Erythroblast (primary cell): ENCODE measurements at places on chromosomes 6 and 20.

DNA sequence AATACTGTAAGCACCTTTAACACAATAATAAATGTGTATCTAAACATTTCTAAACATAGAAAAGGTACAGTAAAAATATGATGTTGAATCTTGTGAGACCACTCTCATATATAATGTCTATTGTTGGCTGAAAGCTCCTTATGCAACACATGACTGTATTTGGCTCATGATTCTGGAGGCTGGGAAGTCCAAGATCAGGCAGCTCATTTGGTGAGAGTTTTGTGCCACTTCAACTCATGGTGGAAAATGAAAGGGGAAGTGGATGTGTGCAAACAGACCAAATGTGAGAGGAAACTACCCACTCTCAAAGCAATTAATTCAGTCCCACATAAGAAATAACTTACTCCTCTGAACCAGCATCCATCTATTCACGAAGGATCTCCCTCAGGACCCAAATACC, 257.7 kb upstream of the OPRM1 start:
- no peak for DNase-seq

DNA sequence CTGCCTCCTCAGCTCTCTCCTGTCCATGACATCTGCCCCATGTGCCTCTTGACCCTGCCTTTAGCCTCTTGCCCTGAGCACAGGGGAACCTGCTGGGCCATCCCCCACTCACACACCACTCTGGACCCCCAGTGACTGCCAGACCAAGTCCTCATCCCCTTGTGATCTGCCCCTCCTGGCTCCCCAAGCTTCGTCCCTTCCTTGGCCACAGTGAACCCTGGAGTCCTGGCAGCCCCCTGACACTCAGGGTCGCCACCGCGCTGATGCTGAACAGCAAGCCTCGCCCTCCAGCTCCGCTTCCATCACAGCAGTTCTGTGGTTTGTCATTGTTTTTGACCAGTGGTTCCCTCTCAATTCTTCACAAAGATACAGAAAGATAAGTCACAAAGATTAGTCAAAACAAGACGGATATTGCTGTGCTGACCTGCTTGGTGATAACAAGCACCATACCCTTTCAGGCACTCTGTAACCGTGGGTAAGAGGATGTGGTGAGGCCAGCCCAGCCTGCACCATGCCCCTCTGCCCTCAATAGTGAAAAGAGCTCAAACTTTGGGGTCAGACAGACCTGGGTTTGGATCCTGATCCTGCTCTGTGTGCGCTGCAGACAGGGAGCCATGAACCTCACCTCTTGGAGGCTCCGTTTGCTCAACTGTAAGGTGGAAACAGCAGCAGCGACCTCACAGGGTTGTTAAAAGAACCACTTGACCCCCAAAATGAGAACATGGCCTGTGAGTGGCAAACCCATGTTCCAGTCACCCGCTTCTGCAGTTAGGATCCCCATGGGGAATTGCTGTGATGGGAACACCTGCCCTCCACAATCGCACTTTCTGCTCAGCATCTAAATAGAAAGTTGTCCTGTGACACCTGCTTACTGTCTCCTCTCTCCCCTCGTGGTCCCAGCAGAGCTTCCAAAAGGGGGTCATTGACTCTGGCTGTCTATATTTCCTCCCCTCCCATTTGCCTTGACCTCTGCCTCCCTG, 114.5 kb downstream of the TOX2 start:
- DNase-seq: no peak

DNA sequence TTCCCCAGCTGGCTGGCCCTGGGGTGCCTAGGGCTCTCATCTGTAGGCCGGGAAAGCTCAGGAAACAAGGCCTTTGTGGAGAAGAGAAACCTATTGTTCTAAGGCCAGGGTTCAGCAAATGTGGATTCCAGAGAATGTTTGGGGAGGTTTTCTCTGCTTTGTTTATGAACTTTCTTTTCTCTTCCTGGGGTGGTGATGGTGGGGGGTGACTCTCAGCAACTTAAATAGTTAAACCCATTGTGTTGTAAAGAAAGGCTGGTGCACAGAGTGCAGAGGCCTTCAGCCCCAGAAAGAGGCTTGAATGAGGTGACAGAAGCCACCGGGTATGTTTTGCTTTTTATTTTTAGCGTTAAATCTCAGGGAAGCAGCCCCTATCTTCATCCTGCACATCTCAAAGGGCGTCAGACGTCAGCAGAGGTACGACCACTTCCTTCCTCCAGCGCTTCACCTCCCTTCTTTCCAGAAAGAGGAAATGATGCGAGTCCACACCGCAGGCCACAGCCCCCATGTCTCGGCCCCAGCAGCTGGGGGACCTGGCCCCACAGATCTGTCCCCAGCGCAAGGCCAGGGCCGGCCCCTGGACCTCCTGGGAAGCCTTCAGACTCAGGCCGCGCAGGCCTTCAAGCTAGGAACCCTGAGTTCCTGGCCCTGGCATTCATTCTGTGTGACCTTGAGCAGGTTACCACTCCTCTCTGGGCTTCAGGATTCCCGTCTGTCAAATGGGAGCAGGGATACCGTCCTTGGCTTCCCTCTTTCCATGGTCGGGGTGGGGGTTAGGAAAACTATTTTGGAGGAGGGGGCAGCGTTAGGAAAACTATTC, 605 bp upstream of the PPP1R16B start:
- DNase-seq: no peak

DNA sequence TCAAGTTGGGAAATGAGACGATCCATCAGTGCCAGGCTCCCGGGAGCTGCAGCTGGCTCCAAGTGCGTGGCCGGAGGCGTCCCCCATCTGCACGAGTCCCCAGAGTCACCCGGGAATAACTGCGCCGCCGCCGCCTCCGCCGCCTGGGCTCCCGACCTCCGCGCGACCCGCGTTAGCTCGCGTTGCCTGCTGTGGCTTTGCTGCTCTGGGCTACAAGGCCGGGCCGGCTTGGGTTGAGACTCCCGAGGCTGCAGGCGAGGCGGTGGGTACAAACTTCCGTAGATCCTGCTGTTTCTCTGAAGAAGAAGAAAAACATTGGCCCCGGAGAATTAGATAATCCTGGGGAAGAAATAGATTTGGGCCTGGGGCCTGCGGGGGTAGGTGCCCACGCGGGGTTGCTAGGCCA, 7.4 kb upstream of the LAMP5 start:
- no peak for DNase-seq

DNA sequence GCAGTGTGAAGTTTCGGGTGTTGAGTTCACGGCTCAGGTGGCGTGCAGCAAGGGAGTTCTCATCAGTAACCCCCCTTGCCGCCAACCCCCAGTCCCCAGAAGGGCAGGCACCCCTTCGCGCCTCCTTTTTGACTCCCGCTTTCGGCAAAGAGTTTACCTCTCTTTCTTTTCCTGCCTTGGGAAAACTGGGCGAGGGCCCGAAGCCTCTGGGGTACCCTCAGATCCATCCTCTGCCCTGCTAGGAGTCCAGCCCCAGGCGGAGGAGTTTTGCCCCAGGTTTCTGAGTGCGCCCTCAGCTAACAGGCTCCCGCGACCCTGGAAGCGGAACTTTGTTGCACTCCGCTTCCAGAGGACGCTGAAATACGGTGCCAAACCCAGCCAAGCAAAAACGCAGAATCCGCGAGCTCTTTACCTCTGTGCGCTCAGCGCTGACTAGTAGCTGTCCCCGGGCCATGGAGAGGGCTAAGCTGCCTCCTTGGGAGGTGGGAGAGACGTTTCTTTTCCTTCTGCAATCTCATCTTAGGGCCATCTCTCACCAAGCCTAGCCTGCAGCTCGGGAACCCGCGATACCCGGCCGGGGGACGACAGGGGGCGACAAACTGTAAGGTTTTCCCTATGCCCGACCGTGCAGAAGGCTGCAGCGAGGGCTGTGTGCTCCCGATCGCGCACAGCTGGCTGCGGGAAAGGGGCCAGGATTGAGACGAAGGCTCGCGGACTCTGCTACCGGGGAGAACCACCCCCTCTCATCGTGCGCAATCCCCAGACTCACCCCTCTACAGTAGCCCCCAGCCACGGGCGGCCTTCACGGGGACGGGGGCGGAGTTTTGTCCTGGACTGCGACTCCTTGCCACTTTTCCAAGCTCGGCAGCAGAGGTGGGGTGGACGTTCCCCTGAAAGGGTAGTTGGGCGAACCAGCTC, 2.7 kb upstream of the PAX1 start:
- peak; percentile 17 for DNase-seq

GRCh38 chr20:33862709-33863403, 51.7 kb downstream of the CHMP4B start:
- peak; percentile 50 for DNase-seq
